Camera-type eye (tissue), 1 donor: ENCODE measurements at places on chromosomes 11 and 22. TPM values are rescaled to one million over a fixed set of nuclear protein-coding genes. Genes with fewer than 3 reads are reported as not detected.

Gene SLC22A9
- not detected for total RNA-seq

Gene DERL3
- total RNA-seq: 1.2 TPM

Gene FAT3
- total RNA-seq: 83.2 TPM

Gene GSTT2
- total RNA-seq: not detected

Gene GAS2L1
- 9.0 TPM for total RNA-seq

Gene TRPC6
- total RNA-seq: 11.6 TPM

Gene FJX1
- 29.5 TPM for total RNA-seq

Gene ANGPTL5
- 0.93 TPM for total RNA-seq

Gene PGA3
- not detected for total RNA-seq

Gene NCAM1
- 447 TPM for total RNA-seq

Gene RRP7A
- total RNA-seq: 26.6 TPM

Gene DGCR6
- total RNA-seq: 7.1 TPM

Gene IFITM10
- total RNA-seq: 9.5 TPM

Gene KCNA4
- total RNA-seq: 6.5 TPM

Gene OR5B21
- total RNA-seq: not detected

Gene OR10S1
- not detected for total RNA-seq

Gene MRPL17
- total RNA-seq: 30.1 TPM

Gene OR51B2
- total RNA-seq: 0.44 TPM

Gene ANO3
- total RNA-seq: 0.99 TPM

Gene IFITM5
- not detected for total RNA-seq

Gene VPS26B
- 55.9 TPM for total RNA-seq
